ENCODE measurements at places on chromosomes 2 and 18.

DNA sequence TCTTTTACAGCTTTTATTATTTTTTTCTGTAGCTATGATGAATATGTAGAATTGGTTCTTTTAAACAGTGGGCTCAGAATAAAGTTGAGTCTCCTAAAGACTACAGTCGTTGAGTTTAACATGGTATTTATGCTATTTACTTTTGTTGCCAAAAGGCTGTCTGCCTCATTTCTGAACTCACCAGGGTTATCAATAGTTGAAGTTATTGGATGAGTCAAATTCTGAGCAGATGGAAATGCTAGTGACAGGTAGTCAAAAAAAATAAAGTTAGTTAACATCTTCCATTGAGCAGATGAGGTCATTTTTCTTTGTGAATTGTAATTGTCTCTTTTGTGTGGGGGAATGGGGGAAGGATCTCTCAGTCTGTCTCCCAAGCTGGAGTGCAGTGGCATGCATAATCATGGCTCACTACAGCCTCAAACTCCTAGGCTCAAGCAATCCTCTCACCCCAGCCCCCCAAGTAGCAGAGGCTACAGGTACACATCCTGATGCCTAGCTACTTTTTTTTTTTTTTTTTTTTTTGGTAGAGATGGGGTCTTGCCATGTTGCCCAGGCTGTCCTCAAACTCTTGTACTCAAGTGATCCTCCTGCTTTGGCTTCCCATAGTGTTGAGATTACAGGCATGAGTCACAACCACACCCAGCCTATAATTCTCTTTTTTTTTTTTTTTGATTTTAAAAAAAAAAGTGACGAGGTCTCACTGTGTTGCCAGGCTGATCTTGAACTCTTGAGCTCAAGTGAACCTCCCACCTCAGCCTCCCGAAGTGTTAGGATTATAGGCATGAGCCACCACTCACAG is 8.9 kb downstream of the PAPOLG start:
- no peak for DNase-seq

DNA sequence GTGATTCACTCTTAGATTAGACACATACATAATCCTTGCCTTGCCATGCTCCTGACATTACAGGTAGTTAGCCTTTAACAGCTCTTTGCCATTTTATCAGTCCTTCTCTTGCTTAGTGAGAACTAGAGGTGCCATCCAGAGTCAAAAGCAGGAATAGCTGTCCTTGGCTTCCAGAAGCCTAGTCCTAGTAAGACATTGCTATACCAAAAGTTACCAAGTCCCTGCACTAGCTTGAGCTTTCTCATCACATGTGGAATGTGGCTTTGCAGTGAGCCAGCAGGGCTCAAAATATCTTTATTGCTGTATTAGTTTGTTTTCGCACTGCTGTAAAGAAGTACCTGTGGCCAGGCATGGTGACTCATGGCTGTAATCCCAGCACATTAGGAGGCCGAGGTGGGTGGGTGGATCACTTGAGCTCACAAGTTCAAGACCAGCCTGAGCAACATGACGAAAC is 104.7 kb upstream of the NOSTRIN start:
- no peak for DNase-seq

- DNase-seq, result no peak
Observed at GRCh38 chr18:23981369-23981980, 33.1 kb upstream of the TTC39C start.

DNA sequence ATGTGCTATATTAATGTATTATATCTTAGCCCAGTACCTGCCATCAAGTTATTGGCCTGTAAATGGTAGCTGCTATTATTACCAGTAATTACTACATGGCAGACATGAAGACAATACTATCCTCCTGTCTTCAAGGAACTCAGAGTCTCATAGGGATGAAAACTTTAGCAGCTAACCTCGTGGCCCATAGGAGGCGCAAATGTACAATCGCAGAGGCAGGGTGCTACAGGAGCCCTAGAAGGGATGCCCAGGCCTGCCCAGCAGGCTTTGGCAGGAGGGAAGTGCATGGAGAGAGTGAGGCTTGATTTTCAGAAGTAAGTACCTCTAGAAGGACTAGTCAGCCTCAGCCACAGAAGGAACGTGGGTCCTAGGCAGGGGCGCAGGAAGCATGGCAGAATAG is 44.7 kb upstream of the KIDINS220 start:
- DNase-seq, result no peak

DNA sequence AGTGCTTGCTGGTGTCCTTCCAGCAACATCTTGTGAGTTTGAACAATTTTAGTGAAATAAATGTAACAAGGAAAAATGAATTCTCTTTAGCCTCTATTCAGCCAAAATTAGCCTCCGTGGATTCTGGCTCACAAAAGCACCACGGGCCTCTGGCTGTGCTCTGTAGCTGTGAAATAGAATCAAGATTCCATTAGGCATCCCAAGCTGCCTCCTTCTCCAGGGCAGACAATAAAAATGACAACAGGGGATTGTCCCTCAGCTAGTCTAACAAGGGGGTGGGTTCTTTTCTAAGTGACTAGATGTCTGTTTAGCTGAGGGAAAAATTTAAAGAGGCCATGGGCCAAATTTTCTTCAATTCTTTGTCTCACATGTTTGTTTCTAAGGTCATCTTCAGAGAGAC is 254.7 kb upstream of the FIGN start:
- DNase-seq, result no peak
